ENCODE measurements at places on chromosomes 11 and 22. TPM values are rescaled to one million over a fixed set of nuclear protein-coding genes. Genes with fewer than 3 reads are reported as not detected.

KIF18A gene
- 0.28 TPM for total RNA-seq

SCO2 gene
- 4.5 TPM for total RNA-seq

CARD10 gene
- 7.2 TPM for total RNA-seq

- peak overlapping the region; percentile 81 for H3K4me3 ChIP-seq
- no peak overlapping the region for H3K27ac ChIP-seq
- no peaks in the 10 kb centered on the region for H3K27me3 ChIP-seq
- DNase-seq: no peak
- H3K36me3 ChIP-seq: peaks cover 32% of the 10 kb centered on the region
Measured at GRCh38 chr11:117230286-117230961, 1.4 kb downstream of the PCSK7 start.

DNA sequence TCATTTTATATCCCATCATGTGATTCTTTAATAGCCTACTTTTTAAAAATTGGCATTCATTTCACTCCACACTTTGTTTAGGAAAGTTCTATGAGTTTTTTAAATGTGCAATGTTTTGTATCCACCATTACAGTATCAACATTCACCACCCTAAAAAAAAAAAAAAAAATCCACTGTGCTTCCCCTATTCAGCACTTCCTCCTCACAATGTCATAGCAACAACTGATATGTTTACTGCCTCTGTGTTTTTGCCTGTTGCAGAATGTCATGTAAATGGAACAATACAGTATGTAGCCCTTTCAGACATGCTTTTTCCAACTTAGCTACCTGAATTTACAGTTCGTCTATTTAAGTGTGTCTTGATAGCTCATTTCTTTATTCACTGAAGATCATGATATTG lies 754.2 kb downstream of the FAM181B start:
- H3K27me3 ChIP-seq: no peaks in the 10 kb centered on the region
- no peaks in the 10 kb centered on the region for H3K36me3 ChIP-seq
- no peak overlapping the region for H3K4me3 ChIP-seq

DNA sequence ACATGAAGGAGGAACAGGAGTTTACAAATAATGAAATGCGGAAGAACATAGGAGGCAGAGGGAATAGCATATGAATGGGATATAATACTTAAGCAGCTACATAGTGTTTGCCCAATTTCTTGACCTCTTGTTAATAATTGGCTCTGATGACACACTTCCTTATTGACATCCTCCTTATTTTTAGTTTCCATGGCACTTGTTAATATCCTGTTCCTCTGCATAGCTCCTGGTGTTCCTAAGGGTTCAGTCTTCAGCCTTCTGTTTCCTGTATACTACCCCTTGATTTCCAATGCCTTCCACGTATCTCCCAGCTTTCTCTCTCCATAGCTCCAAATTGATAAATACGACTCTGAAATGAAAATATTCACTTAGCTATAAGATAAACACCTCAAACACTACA lies 663.8 kb upstream of the API5 start:
- no peaks in the 10 kb centered on the region for H3K27me3 ChIP-seq
- H3K4me3 ChIP-seq: no peak overlapping the region
- no peaks in the 10 kb centered on the region for H3K4me1 ChIP-seq

DNA sequence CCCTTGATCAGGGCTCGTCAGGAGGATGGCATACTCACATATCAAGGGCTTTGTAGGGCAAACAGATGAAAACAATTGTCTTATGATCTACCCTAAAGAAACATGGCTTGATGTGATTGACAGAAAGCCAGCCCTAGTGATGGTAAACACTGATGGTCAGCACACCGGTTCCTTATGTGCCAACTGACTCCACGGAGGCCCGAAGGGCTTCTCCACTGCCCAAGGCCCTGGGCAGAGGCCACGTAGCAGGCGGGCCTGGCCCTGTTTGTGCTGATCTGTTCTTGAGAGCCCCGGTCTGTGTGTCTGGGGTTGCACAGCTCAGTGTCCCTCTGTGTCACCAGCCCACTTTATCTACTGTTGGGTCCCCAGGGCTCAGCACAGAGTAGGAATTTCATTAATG lies 115.2 kb downstream of the GRIK4 start:
- DNase-seq: no peak
- H3K4me1 ChIP-seq: no peaks in the 10 kb centered on the region
- no peak overlapping the region for H3K27ac ChIP-seq

GRCh38 chr11:68282141-68282860 lies 10.5 kb upstream of the C11orf24 start:
- no peak overlapping the region for H3K4me3 ChIP-seq
- H3K36me3 ChIP-seq: no peaks in the 10 kb centered on the region
- DNase-seq: no peak
- no peaks in the 10 kb centered on the region for H3K27me3 ChIP-seq
- no peaks in the 10 kb centered on the region for H3K4me1 ChIP-seq

DNA sequence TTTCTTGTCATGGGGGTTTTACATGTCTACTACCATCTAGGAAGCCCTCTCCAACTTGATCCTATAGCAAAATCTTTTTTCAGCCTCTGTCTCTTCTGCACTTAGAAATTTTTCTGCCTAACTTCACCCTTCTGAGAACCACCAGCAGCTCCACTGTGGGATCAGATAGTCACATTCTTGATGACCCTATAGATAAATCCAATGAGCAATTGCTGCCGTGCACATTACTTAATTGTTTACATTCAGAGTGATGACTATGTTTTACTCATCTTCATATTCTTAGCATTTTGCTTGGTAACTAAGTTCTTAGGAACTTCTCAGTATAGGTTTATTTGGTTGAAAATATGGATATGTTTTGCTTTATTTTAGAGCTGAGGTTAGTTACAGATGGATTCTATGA lies 12.4 kb upstream of the ETS1 start:
- no peaks in the 10 kb centered on the region for H3K27me3 ChIP-seq
- no peaks in the 10 kb centered on the region for H3K36me3 ChIP-seq
- no peak for DNase-seq
- H3K4me1 ChIP-seq: no peaks in the 10 kb centered on the region
- H3K4me3 ChIP-seq: no peak overlapping the region

GRCh38 chr11:128745311-128746136 lies 51.7 kb downstream of the FLI1 start:
- DNase-seq: no peak
- no peak overlapping the region for H3K4me3 ChIP-seq
- no peaks in the 10 kb centered on the region for H3K36me3 ChIP-seq
- H3K4me1 ChIP-seq: no peaks in the 10 kb centered on the region

DNA sequence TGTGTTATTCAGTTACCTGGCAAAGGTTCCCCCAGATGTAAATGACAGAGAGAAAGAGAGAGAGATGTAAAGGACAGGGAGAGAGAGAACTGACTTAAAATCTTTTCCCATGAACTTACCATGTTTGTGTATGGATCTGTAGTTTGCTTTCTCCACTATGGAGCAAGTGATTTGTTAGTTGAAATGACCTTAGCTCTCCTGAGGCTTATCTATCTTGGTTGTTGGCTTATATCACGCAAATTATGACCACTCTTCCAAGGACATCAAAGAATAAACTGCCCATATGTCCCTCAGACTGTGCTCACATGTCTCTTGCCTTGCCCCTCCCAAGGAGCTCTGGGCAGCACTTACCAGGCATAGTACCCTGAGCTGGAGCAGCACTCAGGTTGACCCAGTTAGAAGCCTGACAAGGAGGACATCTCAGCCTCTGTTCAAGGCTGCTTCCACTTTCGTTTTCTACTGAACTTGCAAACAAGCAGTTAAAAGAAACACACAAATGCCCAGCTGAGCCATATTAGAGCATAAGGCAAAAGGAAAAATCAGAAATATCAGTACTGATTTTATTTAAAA lies 95.3 kb upstream of the RCN1 start:
- peaks cover 6% of the 10 kb centered on the region for H3K4me1 ChIP-seq
- no peak for DNase-seq
- no peaks in the 10 kb centered on the region for H3K36me3 ChIP-seq
- no peak overlapping the region for H3K4me3 ChIP-seq
- H3K27me3 ChIP-seq: no peaks in the 10 kb centered on the region
- no peak overlapping the region for H3K27ac ChIP-seq

DNA sequence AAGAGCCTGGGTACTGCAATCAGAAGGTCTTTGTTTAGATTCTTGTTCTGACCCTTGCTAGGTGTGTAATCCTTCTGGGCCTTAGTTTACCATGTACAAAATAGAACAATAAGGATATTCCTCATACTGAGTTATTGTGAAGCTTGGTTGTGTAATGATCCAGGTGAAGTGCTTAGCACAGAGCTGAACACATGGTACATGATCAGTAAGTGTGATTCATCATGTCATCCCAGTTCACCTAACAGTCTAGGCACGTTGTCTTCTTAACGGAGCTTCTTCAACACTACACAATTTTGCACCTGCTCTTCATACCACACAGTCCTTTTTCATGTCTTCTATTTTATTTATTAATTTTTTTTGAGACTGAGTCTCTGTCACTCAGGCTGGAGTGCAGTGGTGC lies 234.3 kb upstream of the TENM4 start:
- H3K27me3 ChIP-seq: no peaks in the 10 kb centered on the region
- no peak overlapping the region for H3K4me3 ChIP-seq
- no peak overlapping the region for H3K27ac ChIP-seq

- no peak overlapping the region for H3K4me3 ChIP-seq
- H3K27me3 ChIP-seq: no peaks in the 10 kb centered on the region
- no peaks in the 10 kb centered on the region for H3K36me3 ChIP-seq
- H3K27ac ChIP-seq: no peak overlapping the region
- H3K4me1 ChIP-seq: no peaks in the 10 kb centered on the region
Measured at GRCh38 chr11:126993599-126993998, 7.0 kb downstream of the KIRREL3 start.

GRCh38 chr11:103789952-103790351 lies 246.5 kb upstream of the DDI1 start:
- H3K4me3 ChIP-seq: no peak overlapping the region
- H3K36me3 ChIP-seq: no peaks in the 10 kb centered on the region
- DNase-seq: no peak
- H3K27me3 ChIP-seq: no peaks in the 10 kb centered on the region
- no peak overlapping the region for H3K27ac ChIP-seq
- peaks cover 26% of the 10 kb centered on the region for H3K4me1 ChIP-seq

GRCh38 chr11:127105593-127106541 lies 105.3 kb upstream of the KIRREL3 start:
- no peaks in the 10 kb centered on the region for H3K27me3 ChIP-seq
- DNase-seq: no peak

- no peaks in the 10 kb centered on the region for H3K36me3 ChIP-seq
- H3K4me1 ChIP-seq: peaks cover 6% of the 10 kb centered on the region
- no peak overlapping the region for H3K4me3 ChIP-seq
- no peaks in the 10 kb centered on the region for H3K27me3 ChIP-seq
Measured at GRCh38 chr22:28259774-28260312, 340.8 kb upstream of the PITPNB start.
